ENCODE measurements at places on chromosomes 16 and 17.
A peak's percentile ranks its signal among the peaks of the same experiment; 100 is the strongest.

DNA sequence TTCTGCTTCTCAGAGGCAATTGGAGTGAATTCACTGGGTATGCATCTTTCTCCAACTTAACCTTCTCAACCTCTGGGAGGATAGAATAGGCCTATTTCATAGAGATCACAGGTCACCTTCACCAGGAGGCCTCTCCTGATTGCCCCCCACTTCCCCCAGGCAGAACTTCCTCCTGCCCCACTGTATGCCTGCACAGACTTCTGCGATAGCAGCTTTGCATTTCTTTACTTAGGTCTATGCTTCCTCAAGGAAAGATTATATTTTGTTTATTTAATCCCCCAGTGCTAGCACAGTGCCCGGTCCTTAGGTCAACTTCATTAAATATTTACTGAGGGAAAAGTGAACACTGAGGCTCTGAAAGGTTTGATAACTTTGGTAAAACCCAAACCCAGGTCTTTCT, 19.9 kb downstream of the MYO18A start:
- no peak for DNase-seq

- no peak for DNase-seq
Measured at GRCh38 chr17:4054446-4054845, 88.4 kb downstream of the ZZEF1 start.

GRCh38 chr17:74274060-74274708, at the start of gene DNAI2:
Gene DNAI2, plus strand, starts transcription at chr17:74274234. Its CDS starts 7,584 bp downstream, at chr17:74281818.
- DNase-seq, result no peak

DNA sequence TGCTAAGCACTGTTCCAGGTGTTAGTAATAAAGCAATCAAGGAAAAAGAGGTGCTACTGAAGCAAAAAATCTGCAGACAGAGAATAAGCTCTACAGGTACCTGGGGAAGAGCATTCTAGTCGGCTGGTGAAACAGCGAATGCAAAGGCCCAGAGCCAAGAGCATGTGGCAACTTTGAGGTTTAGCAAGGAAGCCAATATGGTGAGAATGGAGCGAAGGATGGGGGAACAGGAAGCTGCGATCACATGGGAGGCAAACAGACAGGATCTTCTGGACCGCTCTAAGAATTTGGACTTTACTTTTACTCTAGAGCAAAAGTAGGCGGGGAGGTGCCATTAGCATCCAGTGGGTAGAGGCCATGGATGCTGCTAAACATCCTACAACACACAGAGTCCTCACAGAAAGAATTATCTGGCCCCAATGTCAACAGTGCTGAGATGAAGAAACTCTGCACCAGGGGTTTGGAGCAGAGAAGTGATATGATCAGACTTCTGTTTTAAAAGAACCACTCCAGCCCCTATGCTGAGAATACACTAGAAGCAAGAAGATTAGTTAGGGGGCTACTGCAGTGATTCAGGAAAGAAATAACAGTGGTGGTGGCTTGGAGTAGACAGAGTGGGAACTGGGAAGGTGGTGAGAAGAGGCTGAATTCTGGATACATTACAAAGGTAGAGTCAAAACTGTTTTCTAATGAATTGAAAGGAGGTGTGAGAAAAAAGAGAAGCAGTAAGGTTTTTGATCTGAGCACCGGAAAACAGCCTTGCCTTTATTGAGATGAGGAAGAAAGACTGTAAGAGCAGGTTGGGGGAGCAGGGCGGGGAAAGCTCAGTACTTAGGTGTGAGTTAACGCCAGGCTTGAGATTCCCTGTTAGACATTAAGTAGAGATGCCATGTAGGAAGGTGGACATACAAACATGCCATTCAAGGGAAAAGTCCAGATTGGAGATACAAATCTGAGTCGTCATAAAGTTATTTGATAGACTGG, 11.0 kb downstream of the EFTUD2 start:
- no peak for DNase-seq

DNA sequence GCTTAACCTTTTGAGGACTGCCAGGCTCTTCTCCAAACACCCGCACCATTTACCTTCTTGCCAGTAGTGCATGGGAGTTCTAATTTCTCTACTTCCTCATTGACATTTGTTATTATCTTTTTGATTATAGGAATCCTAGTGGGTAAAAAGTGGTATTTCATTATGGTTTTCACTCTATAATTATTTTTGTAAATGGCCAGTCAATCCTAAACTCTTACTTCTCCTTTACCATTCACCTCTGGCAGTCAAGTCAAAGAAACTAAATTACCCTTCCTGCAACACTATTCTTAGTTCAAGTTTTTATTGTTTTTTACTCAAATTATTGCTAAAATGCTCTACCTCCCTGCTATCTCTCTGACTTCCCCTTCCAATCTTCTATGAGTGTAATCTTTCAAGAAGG, 29.8 kb upstream of the ANKFY1 start:
- DNase-seq, result no peak

DNA sequence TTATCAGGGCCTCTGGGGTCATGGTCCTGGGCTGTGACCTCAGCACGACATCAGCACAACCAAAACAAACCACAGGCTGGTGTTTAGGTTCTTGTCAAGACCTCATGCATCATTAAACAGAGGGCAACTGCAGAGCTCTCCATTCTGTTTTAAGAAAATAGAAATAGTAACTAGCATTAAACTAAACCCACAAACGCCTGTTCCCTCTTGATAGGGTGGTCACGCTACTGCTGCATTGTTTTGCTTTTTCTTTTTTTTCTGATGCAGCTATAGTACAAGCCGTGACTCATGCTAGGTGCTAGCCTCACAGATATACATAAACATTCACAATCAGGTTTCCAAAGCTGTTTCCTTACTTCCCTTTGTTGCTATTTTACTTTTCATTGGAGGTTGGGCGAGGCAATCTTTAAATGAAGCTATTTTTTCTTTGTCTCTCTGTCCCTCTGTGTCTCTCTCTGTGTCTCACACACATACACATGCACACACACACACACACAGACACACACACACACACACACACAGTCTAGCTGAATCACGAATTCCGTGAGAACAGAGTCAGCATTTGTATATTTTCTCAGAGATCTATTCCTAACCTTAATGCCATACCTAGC, 310.3 kb downstream of the CDH13 start:
- no peak for DNase-seq

DNA sequence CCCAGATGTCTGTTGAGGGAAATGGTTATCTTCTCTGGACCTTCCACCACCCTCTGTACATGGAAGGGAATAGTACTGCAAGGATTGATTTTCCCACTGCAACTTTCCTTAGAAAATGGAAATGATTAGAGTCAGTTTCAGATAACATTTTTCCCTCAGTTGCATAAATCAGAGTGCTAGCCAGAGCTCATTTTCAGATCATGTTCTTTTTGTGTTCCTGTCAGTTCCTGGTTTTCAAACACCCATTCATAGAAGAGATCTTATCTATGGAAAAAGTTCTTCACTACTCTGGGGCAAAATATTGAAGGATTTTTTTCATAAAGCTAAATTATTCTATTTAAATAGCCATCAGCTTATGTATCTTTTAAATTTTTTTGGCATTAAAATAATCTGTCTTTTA, 11.7 kb upstream of the COX10 start:
- no peak for DNase-seq

DNA sequence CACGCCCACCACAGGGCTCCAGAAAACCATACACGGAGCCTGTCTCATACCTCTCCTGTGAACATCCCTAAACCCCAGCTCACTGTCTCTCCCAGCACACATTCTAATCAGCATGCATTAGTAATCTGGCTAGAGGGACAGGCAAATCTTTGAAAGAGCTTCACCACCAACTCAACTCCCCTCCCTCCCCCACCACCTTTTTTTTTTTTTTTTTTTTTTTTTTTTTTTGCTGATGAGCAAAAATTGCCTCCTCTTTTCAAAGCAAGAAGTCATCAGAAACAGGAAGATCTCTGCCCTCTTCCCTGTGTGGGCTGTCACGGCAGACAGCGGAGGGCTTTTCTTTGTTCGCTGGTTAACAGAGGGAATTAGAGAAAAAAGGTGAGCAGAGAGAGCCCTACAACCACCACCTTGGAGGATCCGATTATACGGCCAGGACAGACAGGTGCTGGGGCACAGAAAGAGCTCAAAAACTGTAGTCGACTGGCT, 19.9 kb downstream of the GAS7 start:
- no peak for DNase-seq

DNA sequence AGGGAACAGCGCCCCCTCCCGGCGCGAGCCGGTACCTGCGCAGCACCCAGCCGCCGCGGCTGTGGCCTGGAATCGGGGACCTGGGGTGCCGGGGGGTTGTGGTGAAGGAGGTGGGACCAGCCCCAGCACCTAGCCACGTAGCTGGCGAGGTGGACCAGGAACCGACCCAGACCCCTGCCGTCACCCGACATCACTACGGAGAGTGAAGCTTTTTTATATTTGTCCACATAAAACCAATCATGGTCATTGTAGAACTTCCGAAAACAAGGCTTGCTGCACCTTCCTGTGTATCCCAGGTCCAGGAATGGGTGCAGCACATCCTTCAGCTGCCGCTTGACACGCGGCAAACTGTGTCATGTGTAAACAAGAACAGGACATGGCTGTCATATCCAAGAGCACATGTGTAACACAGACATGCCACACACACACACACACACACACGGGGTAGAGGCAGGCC, 1.3 kb downstream of the HBQ1 start:
- no peak for DNase-seq

DNA sequence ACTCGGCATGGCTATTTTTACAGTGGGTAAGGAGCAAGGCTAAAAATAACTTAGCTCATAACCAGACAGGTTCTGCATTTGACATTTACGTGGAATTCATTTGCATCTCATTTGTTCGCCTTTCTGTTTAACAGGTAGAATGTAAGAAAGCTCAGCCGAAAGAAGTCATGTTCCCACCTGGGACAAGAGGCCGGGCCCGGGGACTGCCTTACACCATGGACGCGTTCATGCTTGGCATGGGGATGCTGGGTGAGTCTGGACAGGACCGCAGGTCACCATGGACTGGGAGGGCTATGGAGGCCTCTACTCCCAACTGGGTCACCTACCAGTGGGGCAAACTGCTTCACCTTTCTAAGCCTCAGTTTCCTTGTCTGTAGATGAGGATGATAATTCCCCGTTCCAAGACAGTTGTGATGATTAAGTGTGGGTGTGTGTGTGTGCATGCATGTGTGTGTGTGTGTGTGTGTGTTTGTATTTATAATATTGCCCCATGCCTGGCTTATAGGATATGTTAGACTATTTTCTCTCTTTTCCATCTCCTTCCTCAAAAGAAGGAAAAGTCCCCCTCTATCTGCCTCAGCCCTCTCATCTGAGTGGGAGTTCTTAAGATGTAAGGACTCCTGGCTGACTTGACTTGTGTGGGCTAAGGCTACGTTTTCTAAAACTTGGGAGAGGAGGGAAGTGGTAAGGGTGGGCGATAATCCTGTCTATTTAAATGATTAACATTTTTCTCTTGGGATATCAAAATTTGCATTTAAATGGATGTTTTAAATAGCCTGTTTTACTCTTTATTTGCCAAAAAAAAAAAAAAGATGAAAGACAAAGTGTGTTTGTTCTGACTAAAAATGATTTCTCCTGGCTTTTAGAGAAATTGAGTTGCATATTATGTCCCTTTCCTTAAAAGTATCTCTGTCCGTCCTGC, 129.0 kb downstream of the CCDC182 start:
- DNase-seq, result no peak

- DNase-seq, result no peak
Measured at GRCh38 chr17:8766731-8767130, 8.4 kb upstream of the SPDYE4 start.

- DNase-seq, result no peak
Measured at GRCh38 chr17:73600103-73600871, 44.0 kb downstream of the SDK2 start.

- no peak for DNase-seq
Measured at GRCh38 chr17:38732376-38733281, 2.5 kb downstream of the CISD3 start.

DNA sequence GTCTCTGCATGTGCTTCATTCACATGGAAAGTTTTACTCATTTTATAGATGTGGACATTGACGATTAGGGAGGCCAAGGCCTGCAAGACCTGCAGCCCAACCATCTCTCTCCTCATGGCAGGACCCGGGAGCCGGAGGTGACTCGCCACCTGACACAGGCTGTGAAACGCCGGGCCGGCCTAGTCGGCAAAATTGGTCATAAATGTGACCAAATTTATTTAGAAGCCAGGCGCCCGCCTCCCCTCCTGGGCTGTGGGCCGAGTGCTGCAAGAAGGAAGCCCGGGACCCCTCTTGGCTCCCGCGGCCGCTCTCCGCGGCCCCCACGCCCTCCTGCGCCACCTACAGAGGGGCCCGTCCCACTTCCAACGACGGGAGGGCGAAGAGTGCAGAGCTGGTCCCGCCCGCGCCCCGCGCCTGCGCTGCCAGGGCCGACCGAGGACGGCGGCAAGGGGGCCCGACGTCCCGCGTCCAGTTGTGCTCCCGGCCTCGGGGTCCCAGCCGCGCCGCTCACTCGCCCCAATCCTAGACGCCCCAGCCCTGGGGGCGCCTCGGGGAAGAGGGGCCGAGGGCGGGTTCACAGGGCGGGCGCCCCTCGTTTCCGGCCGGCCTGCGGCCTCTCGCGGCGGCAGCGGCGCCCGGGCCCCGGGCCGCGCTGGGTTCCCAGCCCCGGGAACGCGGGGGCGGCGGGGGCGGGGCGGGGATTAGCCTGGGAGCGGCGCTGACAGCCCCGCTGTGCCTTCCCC, 47.5 kb downstream of the WNT3 start:
- peak; percentile 27 for DNase-seq
